GM10248 (cell line): ENCODE measurements at places on chromosomes 16 and 17.

- no peak for DNase-seq
These were observed 24.4 kb upstream of the ADCY9 start for GRCh38 chr16:4140652-4141051.

DNA sequence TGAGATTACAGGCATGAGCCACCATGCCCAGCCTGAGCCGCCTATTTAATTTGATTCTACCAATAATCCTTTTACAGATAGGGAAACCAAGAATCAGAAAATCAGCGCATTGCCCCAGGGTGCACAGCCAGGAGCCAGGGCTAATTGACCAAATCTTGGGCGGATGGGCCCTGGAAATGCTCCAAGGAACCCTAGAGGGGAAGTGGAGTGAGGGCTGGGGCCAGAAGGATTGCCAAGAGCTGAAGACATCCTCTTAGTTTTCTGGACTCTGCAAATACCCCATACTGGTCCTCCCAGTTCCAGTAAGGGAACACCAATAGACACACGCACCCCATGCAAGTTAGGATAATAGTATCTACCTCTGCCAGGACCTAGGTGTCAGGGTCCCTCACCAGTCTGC lies 3.8 kb downstream of the FHOD1 start:
- DNase-seq: no peak

GRCh38 chr16:87620201-87620495 lies 17.8 kb downstream of the JPH3 start:
- DNase-seq: no peak

DNA sequence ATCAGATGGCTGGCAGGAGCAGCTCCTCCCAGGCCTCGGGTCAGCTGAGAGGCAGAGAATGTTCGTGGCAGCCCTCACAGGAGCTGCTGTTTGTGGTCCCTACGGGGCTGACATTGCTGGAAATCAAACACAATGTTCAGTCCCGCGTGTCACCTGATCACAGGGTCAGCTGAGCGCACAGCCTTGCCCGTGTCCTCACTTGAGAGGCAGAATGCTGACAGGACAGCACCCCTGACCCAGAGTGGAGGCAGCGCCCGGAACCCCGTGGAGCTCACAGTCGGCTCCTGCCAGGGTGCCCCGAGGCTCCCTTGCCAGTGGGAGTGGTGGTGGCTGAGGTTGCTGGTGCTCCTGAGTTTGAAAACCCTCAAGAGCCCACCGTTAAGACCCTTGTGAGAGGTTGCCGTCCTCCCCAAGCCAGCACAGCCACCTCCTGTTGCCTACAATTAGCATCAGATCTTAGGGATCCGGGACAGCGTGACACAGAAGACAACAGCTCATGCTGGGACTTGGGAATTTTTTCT lies 3.6 kb upstream of the CHMP6 start:
- DNase-seq: no peak

GRCh38 chr17:42221886-42222745 lies 27.8 kb upstream of the GHDC start:
- DNase-seq: peak; percentile 72

DNA sequence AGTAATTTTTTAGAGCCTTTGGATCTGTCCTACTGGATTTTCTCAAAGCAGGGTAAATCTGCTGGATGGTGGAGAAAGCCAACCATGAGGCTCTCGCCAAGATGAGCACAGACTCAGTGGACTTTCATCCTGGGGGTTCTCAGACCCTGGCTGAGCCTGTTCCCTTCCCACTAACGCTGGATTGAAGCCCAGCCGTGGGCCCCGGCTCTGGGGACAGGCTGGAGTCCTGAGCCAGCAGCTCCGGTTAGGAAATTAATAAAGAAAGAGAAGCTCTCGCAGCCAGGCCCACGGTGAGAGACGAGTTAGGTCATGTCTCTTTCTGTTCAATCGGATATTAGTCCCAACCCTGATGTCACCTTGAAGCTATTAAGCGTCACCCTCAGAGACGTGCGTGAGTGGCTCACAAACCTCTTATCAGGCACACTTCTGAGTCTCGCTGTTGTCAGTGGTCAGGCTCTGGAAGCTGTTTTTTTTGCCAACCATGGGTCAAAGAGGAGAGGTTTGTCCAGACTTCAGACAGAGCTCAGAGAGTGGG lies 27.1 kb downstream of the MEOX1 start:
- DNase-seq: no peak

DNA sequence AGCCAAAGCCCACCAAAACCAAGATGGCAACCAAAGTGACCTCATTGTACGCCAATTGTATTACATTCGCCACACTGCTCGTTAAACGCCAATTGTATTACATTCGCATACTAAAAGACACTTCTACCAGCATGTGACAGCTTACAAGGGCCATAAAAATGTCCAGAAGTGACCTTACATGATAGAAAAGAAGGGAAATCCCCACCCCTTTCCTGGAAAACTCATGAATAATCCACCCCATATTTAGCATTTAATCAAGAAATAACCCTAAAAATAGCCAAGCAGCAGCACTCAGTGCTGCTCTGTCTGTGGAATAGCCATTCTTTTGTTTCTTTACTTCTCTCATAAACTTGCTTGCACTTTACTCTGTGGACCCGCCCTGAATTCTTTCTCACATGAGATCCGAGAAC lies 25.7 kb downstream of the PSMD7 start:
- DNase-seq: no peak

GRCh38 chr16:46900455-46901235 lies 16.5 kb downstream of the GPT2 start:
- no peak for DNase-seq

DNA sequence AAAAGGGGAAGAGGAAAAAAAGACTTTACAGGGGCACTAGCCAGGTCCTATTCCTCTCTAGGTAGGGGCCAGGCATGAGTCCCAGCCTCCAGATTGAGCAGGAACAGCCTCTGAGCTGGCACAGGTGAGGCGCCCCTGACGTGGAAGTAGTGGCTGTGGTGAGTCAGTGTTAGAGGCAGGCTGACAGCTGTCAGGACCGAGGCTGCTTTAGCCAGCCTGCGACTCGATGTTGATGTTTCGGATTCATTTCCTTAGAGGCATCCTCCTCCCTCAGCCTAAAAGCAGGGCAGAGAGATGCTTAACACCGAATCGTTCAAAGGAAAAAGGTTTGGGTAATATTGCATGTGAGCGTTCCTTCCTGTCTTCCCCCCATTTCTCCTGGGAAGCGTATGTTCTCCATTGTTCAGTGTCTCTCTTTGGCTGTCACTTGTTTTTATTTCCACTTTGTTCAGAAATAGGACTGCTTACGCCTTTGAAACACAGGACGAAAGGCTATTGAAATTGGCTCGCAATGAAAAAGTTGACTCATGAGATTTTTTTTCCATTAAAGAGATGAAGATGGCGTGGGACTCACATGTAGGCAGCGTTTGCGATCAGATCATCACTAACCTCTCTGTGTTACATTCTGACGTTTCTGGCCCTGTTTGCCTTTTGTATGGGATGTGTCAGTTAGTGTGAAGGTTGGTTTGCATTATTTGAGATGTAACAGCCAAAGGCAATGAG lies 1.3 kb downstream of the KIAA0513 start:
- peak; percentile 46 for DNase-seq

DNA sequence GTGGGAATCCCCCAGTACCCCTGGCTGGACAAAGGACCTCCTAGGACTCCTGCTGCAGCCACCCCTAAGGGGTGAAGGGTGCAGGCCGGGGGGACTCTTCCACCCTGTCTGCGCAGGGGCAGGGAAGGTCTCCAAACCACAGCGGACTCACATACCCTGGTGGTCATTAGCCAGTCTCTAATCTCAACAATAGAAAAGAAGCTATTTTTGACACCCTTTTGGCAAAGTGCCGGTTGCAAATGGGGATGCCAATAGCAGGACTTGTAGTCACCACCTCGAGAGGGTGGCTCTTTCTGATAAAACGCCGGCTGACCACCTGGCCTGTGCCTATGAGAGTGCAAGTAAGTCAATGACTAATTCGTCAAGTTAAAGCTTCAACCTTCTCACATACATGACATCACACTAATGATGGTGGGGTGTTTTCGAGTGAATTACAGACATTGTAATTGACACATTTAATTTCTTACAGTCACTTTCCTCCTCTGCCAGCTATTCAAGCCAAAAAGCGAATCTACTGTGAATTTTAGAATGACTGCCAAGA lies 23.1 kb upstream of the DNAH17 start:
- DNase-seq: no peak

GRCh38 chr16:50542703-50543102 lies 5.5 kb upstream of the NKD1 start:
- no peak for DNase-seq

DNA sequence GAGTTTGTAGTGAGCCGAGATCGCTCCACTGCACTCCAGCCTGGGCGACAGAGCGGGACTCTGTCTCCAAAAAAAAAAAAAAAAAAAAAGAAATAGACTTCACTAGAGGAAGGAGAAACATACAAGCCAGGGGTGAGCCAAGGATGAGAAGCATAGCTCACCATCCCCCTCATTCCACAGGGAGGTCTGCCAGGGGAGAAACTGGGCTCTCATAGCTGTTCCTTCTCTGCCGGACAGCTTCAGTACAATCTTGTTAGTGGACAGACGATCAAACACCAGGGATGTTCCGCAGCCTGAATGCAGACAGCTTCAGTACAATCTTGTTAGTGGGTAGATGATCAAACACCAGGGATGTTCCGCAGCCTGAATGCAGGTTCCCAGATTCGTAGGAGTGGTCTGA lies 509.6 kb downstream of the CDH13 start:
- DNase-seq: no peak

DNA sequence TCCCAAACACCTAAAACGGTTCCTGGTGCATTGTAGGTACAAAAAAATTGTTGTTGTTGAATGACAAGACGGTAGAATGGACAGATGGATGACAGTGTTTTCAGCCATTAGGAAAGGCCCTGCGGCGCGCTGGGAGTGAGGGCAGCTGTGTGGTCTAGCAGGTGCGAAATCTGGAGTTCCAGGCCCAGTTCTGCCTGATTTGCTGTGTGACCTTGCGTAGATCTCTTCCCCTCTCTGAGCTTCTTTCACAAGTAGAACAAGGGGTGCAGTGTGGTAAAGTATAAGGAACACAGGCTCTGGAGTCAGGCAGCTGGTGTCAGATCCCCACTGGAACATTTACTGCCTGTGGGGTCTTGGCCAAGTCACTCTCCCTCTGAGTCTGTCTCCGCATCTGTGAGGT lies 25.3 kb downstream of the SPNS2 start:
- no peak for DNase-seq

DNA sequence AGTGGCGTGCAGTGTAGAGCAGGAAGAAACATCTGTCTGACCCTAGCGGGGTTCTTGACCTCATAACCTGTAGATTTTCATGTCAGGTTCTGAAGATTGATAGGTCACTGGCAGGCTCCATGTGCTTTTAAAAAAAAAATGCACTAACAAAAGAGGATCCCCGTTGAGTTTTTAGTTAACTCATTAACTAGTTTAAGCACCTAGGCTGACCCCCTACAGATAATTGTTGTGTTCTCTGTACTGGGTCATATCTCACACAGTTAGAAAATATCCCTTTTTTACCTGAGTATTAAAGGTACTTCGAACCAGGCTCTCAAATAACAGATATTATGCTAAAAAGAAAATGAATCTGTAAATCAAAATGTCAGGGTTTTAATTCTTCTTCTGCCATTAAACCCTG lies 676.6 kb downstream of the CDH11 start:
- no peak for DNase-seq

DNA sequence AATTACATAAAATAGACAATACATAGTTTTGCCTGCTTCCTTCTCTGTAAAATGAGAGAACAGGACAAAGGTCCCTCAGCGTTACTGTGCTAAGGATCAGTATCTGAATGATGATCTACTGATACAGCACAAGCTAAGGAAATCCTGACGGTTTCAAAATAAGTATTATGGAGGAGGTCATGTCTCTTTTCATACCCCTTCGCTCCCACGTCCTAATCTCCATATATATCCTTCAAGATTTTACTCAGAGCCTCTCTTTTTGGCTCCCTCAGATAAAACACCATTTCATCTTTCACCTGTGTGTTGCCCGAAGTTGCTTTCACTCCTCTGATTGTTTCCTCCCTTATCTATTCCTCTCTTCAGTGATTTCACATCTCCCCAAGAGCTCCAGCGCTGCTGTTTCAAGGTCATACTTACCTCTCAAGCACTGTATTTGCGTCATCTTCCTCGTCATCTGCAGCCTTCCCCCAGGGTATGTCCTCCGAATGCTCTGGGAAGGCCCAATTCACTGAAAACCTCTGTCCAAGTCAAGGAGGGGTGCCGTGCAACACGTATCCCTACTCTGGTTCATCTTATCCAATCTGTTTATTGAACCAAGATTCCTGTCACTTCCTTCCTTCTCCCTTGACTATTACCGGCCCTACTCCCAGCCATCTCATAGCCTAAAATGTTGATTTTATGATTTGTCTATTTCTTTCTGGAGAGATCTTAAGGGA lies 1.2 kb upstream of the BLTP2 start:
- no peak for DNase-seq

DNA sequence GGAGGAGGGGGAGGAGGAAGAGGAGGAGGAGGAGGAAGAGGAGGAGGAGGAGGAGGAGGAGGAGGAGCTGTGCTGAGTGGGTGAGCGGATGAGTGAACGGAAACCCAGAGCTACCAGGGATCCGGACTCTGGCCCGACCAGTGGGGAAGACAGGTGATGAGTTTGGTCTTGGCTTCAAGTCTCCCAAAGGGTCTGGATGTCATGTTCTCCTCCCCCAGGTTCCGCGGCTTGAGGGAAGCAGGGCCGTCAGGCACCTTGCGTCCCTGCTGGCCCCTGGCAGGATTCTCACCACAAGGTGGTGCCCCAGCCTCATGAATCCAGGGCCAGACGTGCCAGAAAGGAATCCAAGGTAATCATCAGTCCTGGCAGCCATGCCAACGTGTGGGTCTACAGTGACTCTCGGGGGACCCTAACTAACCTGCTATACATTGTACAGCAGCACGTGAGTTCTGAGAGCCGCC lies 13.5 kb upstream of the ABAT start:
- DNase-seq: peak; percentile 60

DNA sequence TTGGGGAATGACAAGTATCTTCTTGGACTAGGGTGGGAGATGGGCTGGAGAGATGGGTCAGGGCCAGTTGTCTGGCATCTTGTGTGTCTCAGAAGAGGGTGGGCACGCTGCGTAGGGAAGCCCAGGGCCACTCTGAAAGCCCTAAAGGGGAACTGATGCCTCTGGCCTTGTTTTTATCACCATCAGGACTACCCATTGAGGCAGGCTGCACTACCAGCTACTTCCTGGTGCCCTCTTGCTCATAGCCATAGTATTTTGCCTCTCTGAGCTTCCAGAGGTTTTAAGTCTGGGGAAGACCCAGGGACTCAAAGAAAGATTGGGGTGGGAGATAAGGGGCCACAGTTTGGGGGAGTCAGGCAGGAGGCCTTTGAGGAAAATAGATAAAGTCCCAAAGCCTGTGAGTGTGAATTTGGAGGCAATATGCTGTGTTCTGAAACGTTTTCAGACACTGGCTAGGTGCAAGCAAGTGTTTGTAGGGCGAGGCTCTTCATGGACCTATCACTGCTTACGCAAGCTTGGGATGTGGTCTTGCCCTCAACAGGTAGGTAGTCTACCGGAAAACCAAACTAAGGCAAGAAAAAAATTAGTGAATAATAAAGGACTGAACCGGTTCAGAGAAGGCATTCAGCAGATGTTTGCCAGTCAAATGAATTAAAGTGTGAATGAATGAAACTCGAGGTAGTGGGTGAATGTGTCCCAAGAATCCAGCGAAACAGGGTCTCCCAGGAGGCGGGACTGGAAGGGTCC lies 688 bp upstream of the ITGB3 start:
- DNase-seq: no peak
